ENCODE measurements at places on chromosomes 4 and X.

DNA sequence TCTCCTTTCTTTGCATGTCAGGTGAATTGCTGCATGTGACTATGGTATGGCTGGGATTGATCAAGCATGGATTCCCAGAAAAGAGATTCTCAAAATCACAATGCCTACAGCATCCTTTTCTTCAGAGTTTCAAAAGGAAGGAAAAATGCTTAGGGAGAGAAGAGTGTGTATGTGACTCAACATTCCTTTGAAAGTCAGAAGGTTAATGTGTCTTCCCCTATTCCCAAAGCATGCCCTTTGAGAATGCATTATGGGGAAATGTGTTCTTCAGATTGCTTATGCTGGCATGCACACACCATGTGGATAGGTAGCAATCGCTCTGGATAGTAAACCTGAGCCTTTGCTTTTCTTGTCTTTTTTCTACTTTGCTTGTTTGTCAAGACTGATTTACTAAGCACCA is 78.5 kb downstream of the ELOVL6 start:
- no peak for DNase-seq

- no peak for DNase-seq
Observed at GRCh38 chr4:85905761-85906160, 430.8 kb downstream of the ARHGAP24 start.

GRCh38 chr4:10018818-10019461 is 2.4 kb downstream of the SLC2A9 start:
- peak; percentile 75 for DNase-seq

DNA sequence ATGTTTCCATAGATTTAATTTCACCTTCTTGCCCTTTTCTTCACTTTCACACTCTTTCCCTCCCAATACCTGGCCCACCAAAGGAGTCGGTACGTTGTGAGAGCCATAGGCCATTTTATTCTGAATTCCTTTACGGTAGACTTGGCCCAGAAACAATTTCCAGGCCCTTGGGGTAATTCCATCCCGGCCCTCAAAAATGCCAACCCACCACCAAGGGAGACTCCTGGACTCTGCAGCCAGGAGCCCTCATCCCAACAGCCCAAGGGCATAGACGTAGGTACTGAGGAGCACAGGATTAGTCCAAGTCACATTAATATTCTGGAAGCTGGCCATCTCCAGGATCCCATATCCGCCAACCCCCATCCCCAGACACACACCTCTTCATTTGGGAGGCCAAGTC is 102.9 kb downstream of the LIMCH1 start:
- no peak for DNase-seq

DNA sequence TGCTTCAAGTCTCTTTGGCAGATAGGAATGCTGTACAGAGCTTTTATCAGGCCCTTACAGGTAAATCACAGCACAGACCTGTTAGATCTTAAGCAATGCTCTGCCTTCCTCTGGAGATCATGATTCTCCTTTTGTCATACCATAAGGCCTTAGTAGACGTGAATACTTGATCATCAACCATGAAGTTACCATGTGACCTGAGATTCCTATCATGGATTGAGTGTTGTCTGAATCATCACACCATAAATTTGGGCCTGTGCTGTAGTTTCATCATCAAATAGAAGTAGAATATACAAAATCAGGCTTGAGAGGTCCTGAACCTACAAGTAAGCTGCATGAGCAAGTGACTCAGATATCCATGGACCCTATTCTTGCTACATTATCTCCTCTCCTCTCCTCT is 466.8 kb upstream of the INTU start:
- DNase-seq: no peak

GRCh38 chr4:173490256-173490655 is 39.8 kb downstream of the HAND2 start:
- DNase-seq: no peak

DNA sequence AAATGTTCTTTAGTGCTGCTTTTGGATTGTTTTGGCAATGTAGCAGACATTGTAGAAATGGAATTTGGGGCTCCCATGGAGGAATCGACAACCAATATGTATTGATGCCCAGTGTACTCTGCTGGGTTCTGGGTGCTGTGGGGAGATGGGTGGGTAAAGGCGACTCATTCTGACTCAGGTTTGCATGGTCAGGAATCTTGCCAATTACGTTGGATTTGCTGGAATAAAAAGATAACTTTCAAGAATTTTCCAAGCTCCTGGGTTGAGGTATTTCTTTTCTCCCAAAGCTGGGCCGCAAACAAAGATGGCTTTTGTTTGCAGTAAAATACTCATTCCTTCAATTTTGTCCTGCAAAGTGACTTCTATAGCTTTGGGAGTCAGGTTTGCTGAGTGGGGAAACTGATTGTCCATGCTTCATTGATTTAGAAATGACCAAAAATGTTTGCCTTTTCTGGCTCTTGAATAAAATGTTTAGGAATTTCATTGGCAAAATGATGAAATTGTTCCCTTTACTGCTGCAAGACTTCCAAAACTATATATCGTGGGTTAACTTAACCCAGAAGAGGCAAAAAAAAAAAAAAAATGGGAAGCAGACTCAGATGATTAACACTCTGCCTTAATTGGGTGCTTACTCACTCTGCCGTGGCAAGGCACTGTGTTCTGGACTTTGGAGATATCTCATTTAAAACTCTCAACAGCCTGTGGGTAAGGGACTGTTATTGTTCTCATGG is 57.0 kb downstream of the RTL9 start:
- no peak for DNase-seq

- no peak for DNase-seq
Observed at GRCh38 chr4:100340512-100341485, 150.5 kb upstream of the DDIT4L start.

GRCh38 chr4:37754410-37755185 is 68.4 kb upstream of the RELL1 start:
- DNase-seq: no peak

GRCh38 chr4:25984796-25985195 is 70.8 kb downstream of the SMIM20 start:
- DNase-seq: no peak

DNA sequence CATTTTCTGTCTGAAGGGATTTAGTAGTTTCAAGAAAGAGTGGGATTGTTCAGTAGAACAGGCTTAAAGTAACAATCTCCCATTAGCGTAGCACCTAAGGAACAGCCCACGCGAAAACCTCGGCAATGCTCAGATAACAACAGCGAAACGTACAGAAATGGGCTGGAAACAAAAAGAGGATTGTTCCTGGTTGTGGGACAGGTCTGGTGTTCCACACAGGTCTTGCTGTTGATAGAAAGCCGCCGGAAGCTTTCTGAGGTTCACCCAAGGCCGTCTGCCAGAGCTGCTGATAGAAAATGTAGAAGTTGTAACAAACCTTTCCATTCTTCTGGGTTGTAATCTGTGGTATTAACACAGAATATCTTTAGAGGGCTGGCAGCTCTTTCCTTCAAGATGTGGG is 69.4 kb upstream of the CLCN4 start:
- DNase-seq: no peak
